Central memory CD8-positive, alpha-beta T cell (primary cell): ENCODE measurements at places on chromosomes 11 and 22.

DNA sequence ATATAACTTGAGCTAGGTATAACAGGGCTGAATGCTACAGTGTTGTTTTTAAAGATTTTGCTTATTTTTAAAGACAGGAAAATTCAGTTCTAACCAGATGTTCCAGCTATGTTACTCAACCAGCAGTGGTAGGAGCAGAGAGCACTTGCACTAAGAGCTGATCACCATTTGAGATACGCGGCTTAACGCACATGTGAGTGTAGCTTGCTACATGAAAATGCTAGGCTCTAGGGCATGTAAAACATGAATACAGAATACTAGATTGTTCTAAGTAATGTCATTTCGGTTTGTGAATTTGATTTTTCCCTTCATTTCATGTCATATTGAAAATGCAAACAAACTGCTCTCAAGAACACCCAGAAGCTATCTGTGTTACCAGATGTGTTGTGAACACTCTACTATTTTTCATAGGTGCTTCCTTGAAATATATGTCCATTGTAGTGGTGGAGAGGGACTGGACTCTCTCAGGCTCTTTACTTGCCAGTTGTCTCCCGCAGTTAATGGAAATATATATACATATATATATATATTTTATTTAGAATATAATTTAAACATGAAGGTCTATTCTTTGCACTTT is 10.8 kb upstream of the TECTA start:
- no peak overlapping the region for H3K4me3 ChIP-seq
- no peaks in the 10 kb centered on the region for H3K4me1 ChIP-seq
- H3K27ac ChIP-seq: no peak overlapping the region
- no peaks in the 10 kb centered on the region for H3K27me3 ChIP-seq
- peaks cover 21% of the 10 kb centered on the region for H3K36me3 ChIP-seq

GRCh38 chr22:47381240-47381639 is 618.8 kb downstream of the TBC1D22A start:
- no peaks in the 10 kb centered on the region for H3K36me3 ChIP-seq
- H3K4me1 ChIP-seq: no peaks in the 10 kb centered on the region
- peaks cover 29% of the 10 kb centered on the region for H3K27me3 ChIP-seq
- no peak for DNase-seq
- H3K27ac ChIP-seq: no peak overlapping the region
- no peak overlapping the region for H3K4me3 ChIP-seq

- no peak overlapping the region for H3K27ac ChIP-seq
- H3K27me3 ChIP-seq: peaks cover 68% of the 10 kb centered on the region
- H3K4me3 ChIP-seq: no peak overlapping the region
- no peaks in the 10 kb centered on the region for H3K36me3 ChIP-seq
- H3K4me1 ChIP-seq: no peaks in the 10 kb centered on the region
- no peak for DNase-seq
These were observed 234.5 kb downstream of the CEP164 start for GRCh38 chr11:117562136-117562535.

DNA sequence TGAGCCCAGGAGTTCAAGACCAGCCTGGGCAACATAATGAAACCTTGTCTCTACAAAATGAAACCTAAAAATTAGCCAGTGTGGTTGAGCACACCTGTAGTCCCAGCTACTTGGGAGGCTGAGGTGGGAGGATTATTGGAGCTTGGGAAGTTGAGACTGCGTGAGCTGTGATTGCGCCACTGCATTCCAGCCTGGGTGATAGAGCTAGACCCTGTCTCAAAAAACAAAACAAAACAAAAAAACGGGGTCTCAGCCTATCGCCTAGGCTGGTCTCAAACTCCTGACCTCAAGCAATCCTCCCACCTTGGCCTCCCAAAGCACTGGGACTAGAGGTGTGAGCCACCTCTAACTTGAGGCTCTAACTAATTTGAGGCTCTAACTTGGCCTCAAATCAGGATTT is 13.6 kb downstream of the PPIL2 start:
- H3K27me3 ChIP-seq: no peaks in the 10 kb centered on the region
- no peaks in the 10 kb centered on the region for H3K4me1 ChIP-seq
- H3K4me3 ChIP-seq: no peak overlapping the region
- peaks cover 34% of the 10 kb centered on the region for H3K36me3 ChIP-seq
- DNase-seq: no peak
- H3K27ac ChIP-seq: no peak overlapping the region

DNA sequence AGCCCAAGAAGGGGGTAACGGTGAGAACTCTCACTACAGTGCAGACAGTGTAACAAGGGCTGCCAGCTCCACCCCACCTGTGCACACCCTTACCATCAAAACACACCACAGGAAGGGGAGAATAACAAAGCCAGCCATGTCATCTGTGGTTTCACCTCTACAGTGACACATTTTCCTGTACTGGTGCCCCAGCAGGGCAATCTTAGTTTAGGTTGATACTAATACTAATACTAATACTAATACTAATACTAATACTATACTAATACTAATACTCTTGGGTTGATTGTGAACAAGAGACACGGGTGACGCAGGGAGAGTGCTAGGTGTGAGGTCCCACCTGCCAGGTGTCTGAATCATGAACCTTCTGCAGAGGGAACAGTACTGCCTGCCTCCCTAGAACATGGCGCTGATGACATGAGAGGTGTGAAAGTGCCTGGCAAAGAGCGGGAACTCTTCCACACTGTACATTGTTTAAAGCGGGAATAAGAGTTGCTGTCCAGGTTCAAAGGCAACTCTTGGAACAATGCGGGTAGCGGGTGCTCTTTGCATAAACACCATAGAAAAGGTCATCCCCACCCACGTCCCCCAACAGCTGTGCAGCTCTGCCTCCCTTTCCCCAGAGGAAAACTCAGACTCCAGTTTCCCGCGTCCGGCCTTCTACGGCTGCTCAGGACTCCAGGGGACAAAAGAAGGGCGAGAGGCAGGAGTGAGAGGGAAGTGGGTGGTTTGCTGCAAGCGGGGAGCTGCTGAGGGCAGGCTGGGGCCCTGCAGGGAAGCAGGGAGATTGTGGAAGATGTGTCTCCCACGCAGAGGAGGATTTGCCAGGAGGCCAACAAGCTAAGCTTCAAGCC is 25.0 kb upstream of the TMPRSS4 start:
- peak overlapping the region; percentile 64 for H3K4me3 ChIP-seq
- H3K4me1 ChIP-seq: peaks cover 60% of the 10 kb centered on the region
- H3K27ac ChIP-seq: peak overlapping the region; percentile 95
- no peaks in the 10 kb centered on the region for H3K27me3 ChIP-seq
